T-helper 2 cell (primary cell): ENCODE measurements at places on chromosomes 11 and 22.

DNA sequence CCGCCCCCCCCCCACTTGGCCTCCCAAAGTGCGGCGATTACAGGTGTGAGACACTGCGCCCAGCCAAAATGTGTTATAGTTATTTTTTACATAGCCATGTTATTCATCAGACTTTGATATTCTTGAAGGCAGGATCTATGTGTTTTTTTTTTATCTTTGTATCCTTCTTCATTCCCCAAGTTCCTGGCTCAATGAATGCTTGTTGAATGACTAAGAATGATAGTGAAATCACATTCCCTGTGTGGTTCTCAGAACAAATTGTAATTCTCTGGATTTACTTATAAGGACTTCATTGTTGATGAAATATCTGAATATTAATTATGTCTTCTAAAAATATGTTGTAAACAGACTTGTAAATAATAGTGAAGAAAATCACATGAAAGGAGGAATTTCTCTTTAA lies 33.5 kb downstream of the MMP7 start:
- DNase-seq = no peak

- no peak for DNase-seq
Observed at GRCh38 chr11:30786256-30787110, 200.3 kb upstream of the MPPED2 start.

DNA sequence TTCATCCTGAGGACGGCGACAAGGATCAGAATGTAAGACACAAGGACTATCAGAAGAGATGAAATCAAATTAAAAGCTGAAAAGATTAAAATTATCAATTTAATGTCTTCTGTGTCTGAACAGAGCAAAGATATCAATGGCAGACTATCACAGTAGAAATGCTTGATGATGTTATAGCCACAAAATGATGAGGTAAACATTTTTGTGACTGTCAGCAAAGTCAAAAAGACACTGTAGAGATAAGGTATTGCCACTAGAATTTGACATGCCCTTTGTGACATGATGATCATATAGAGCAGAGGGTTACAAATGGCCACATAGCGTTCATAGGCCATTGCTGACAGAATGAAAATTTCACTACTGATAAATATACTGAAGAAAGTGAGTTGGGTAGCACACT lies 12.2 kb downstream of the OR5J2 start:
- DNase-seq = no peak

GRCh38 chr11:77436506-77436905 lies 37.4 kb downstream of the PAK1 start:
- DNase-seq = no peak

DNA sequence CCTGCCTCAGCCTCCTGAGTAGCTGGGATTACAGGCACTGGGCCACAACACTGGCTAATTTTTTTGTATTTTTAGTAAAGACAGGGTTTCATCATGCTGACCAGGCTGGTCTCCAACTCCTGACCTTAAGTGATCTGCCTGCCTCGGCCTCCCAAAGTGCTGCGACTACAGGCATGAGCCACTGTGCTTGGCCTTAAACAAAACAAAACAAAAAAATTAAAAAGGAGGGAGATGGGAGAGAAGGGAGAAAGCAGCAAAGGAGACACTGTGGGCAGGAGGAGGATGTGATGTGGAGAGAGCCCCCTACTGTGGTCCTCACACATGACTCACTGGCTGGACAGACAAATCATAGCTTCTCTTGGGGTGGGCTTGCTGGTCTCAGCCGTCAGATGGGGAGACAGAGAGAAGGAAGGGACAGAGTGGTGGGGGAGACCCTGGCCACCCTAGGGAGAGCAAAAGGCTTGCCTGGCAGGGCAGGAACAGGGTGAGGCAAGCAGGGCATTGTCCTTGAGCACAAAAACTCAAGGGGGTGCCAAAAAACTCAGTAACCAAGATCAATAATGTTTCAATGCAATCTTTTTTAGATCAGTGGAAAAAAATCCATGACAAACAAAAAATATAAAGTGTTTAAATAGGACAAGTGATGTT lies 31.6 kb downstream of the TPST2 start:
- DNase-seq = no peak

GRCh38 chr11:59158206-59159068 lies 13.5 kb upstream of the DTX4 start:
- DNase-seq = peak; percentile 43

DNA sequence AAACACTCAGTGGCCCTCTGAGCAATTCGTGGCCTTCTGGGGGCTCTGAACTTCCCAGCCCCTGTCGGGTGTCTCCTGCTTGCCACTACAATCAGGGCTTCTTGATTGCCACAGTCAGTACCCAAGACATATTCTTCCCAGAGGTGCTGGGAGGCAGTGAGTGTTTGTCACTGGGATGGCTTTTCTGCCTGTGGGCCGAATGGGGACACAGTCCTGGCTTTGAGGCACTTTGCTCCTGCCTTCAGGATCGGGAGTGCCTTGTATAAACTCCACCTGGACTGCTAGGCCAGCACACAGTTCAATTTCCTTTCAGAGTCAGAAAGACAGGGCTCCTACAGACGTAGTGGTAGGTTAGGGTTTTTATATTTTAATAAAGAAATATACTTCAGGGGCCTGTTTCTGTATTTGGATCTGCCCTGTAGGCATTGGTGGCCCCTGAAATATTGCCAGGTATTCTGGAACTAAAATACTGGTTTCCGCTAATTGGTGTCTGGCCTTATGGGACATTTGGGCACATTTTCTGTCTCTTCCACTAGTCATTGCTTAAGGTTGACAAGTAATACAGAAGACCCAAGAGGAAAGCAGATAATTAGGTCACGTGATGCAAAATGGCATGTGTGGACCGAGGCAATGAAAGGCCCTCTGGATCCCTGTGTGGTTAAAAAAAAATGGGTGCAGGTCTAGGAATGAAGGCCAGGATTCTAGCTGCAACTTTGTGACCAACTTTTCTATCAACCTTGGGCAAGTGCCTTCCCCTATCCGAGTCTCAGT lies 98.4 kb upstream of the NARS2 start:
- DNase-seq = no peak

GRCh38 chr11:70853068-70853769 lies 399.2 kb downstream of the SHANK2 start:
- no peak for DNase-seq

DNA sequence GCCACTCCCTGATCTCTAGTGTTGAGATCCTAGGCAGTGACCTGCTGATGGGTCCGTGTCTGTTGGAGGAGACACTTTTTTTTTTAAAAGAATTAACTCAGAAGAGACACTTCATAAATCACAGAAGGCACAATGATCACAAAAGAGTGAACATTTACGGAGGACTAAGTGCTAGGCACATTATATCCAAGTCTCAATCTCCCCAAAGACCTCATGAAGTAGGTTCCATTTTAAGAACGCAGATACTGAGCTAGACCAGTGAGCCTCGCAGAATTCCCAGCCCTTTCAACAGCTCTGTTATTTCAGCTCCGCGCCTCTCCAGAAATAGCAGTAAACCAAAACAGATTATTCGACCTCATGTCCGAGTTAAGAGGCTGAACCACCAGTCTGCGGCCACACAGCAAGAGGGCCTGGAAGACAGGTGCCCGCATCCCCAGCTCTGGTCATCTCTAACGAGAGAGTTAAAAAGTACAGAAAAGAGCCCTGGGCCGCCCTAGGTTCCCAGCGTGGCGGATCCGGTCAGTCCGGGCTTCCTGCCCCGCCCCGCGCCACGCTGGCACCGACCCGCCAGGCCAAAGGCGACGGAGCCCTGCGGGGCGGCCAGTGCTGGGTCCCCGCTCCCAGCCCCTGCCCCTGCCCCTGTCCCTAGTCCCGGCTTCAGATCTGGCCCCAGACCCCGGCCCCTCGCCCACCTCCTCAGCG lies 612 bp downstream of the XBP1 start:
- no peak for DNase-seq

GRCh38 chr11:83938148-83938547 lies 652.0 kb upstream of the CCDC90B start:
- no peak for DNase-seq

GRCh38 chr11:64234647-64235379 lies 429 bp downstream of the VEGFB start:
- no peak for DNase-seq

- DNase-seq = no peak
Observed at GRCh38 chr11:117375960-117376359, 48.3 kb downstream of the CEP164 start.

- DNase-seq = no peak
Observed at GRCh38 chr11:69880826-69881445, 61.7 kb upstream of the FGF3 start.

DNA sequence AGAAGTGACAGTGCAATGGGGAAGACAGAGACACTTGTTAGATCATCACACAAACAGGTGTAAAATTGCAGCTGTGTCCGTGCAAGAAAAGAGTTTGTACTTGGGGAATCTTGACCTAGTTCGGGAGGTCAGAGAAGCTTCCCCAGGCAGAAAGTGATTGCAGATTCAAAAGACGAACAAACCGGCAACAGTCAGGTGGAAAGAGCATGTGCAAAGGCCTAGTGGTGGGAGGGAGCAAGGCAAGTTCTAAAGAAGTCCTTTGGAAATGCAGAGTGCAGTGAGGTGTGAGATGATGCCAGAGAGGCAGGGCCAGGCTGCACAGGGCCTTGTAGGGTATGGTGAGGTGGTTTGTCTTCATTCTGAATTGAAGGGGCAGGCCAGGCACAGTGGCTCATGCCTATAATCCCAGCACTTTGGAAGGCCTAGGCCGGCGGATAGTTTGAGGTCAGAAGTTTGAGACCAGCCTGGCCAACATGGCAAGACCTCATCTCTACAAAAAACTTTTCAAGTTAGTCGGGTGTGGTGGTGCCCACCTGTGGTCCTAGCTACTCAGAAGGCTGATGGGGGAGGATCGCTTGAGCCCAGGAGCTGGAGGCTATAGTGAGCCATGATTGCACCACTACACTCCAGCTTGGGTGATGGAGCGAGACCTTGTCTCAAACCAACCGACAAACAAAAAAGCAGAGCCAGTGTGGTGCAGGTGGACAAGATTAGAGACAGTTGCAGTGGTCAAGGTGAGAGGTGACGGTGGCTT lies 1.9 kb upstream of the ESS2 start:
- no peak for DNase-seq

GRCh38 chr22:36924151-36924698 lies 10.8 kb downstream of the CSF2RB start:
- no peak for DNase-seq
